ENCODE measurements at places on chromosomes 2 and 18. TPM values are rescaled to one million over a fixed set of nuclear protein-coding genes. Genes with fewer than 3 reads are reported as not detected.

The IGFBP2 gene
- 69.5 TPM for total RNA-seq

GRCh38 chr2:12251121-12251520, 465.6 kb upstream of the TRIB2 start:
- DNase-seq: no peak

The LRATD1 gene
- 113 TPM for total RNA-seq

The GPR39 gene
- 1.9 TPM for total RNA-seq

The PFN4 gene
- total RNA-seq: not detected

GRCh38 chr2:126719833-126720351, 63.9 kb downstream of the GYPC start:
- no peak for DNase-seq

GRCh38 chr2:200667413-200667812, 81.6 kb downstream of the AOX1 start:
- DNase-seq: no peak

DNA sequence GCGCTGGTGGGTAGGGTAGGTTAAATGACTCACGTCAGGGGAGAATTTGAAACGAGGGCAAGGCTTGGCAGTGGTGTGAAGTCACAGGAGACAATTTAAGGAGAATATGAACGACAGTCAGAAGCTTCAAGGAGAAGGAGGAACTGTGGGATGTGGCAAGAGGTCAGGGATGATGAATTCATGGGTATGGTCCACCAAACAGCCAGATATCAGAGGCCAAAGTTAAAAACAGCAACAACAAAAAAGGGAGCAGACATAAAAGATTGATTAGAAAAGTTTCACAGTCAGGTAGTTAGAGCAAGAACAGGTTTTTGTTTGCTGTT, 1.4 kb upstream of the ZNF396 start:
- DNase-seq: no peak

DNA sequence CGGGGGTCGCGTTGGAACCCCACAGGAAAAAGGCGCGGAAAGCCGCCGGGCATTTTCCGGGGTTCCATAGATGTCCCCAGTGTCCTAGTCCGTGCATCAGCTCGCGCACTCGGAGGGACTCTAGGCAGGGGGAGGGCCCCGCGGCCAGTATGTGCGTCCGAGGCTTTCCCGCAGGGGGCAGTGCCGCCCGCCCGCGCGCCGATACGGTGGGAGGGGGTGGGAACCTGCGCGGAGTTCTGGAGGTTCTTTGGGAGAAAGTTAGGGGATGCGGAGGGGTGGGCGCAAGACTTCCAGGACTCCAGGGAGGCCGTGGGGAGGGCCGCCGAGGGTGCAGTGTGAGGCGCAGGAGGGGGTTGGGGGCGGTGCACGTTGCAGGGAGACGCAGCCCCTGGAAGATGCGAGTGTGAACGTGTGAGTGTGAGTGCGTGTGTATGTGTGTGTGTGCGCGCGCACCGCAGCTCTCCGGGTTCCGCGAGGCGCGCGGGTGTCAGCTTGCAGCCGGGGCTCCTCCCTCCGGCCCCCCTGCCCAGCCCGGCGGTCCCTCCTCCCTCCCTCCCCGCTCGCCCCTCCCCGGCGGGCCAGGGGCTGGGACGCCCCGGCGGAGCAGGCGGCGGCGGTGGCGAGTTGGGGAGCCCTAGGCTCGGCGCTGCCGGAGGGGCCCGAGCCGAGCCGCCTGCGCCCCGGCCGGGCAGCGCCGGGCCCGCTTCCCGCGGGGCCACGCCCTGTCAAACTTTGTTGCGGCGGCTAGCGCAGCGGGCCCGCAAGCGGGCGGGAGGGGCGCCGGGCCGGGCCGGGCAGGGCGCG, at the start of gene TCF7L1:
TCF7L1 (plus strand) TSS at position 559 of the 804 bp plus-strand sequence. CDS start 293 bp downstream, outside the sequence.
- peak; percentile 97 for DNase-seq

- DNase-seq: no peak
Measured at GRCh38 chr2:9174771-9175437, 31.7 kb upstream of the ASAP2 start.

- DNase-seq: no peak
Measured at GRCh38 chr2:63000801-63001200, 49.8 kb upstream of the OTX1 start.

- no peak for DNase-seq
Measured at GRCh38 chr2:68185541-68186164, 28.0 kb downstream of the PNO1 start.

- no peak for DNase-seq
Measured at GRCh38 chr2:62227386-62228075, 31.6 kb downstream of the B3GNT2 start.

The C2orf49 gene
- 16.9 TPM for total RNA-seq

GRCh38 chr18:54032412-54032811, 192.1 kb downstream of the MBD2 start:
- no peak for DNase-seq

DNA sequence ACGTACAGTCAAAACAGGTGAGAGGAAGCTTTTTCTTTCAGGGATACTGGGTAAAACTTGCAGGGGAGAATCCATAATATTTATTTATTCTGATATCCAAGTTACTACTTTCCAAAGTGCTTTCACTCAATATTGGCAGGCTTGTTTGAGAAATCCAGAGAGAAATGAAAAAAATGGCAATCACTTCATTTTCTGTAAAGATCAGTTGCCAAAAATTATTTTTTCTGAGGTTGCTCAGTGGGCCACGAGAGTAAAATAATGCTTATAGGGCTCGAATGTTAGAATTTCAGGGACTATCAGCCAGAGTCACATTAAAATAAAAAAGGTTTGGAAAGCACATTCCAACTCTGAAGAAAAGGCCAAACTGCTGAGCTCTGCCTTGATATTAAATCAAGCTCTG, 324.6 kb upstream of the RND3 start:
- no peak for DNase-seq

GRCh38 chr18:23230686-23231085, 95.4 kb downstream of the CABLES1 start:
- peak; percentile 94 for DNase-seq

- no peak for DNase-seq
Measured at GRCh38 chr2:130347220-130347925, 4.7 kb downstream of the IMP4 start.

The PPP1R1C gene
- total RNA-seq: 6.3 TPM

DNA sequence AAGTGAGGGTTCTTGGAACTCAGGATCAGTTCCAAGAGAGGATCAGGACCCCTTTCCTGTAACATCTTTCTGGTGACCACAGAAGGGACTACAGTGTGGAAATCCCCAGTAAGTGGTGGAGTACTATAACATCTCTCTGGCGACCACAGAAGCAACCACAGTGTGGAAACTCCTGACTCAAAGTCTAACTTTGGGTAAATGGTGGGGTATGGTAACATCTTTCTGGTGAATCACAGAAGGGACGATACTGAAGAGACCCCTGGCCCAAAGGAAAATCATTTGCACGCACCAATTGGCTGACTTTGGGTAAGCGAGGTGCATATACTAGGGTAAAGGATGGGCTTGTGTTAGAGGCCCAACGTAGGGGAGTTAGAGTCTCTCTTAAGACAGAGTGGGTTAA, 56.3 kb upstream of the GULP1 start:
- no peak for DNase-seq

DNA sequence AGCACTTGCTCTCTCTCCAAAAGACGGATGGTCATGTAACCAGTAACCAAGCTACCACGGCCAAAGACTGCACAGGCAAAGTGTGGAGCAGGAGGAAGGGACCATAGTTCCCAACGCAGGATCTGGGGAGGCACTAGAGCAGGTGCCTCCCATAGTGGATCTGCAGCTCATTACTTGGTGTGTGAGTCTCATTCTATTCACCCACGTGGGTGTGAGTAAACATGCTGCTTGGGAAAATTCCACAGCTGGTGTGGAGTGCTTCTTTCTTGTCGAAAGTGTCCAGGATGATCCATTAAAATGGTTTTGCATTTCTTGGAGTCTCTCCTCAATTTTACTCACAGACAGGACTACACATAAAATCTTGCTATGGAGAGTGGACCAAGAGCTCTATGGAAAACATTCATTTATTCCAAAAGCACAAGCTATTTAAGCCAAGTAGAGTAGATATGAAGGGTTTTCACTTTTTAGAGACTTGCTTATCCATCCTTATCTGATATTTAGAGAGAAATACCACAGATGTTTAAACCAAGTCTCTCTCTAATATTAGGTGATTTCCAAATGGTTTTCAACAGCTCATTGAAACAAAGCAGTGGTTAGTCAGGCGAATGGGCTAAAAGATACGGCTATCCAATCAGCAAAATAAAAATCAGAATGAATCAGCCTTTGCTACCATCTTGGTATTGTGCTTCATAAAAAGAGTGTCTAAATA, 104.3 kb upstream of the CCDC195 start:
- no peak for DNase-seq

GRCh38 chr2:188734691-188735090, 239.5 kb upstream of the COL3A1 start:
- DNase-seq: no peak

DNA sequence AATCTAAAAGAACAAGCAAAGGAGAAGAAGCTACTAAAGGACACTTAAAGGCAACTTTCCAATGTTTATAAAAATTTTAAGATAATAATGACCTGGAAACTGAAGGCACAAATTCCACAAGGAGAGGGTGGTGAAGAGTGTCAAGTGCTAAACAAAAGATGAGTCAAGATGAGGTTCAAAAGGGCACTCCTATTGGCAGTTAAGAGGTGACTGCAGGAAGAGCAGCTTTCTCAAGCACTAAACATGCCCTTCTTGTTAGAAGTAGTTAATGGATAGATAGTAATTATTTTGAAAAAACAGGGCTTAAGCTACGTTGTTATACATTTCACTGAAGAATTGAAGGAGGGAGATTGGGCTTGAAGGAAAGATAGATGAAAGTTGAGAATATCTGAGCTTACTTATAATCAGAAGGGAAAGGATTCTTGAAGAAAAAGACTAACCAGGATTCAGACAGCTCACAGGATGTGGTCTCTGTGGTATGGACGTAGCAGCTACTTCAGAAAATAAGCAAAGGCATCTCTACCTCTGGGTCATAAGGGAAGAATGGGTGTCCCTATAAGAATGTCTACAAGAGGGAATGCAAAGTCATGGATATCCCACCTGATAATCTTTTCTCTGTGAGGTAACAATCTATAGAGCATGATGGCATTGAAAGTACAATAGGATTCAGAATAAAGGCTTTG, 454.7 kb upstream of the SLC39A10 start:
- no peak for DNase-seq

The AFG3L2 gene
- 62.0 TPM for total RNA-seq

The FEV gene
- not detected for total RNA-seq

GRCh38 chr2:207836521-207837133, 66.9 kb upstream of the FZD5 start:
- DNase-seq: no peak

The MRO gene
- not detected for total RNA-seq

DNA sequence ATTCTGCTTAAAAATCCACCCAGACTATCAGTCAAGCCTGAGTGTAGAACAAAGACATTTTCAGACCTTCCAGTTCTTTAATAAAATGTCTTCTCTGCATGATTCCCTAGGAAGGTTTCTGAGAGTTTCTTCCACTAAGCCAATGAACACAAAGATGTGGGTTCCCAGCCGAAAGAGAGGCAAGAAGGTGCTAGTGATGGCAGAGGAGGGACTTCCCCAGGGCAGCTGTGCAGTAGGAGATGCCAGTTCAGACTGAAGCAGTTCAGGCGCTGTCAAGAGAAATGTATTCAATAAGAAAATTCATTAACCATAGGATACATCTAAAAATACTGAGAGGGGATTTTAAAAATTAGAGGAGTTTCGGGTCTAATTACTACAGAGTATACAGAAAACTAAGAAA, 83.3 kb downstream of the RND3 start:
- DNase-seq: no peak

The CPS1 gene
- total RNA-seq: 2.6 TPM

The LONRF2 gene
- 0.88 TPM for total RNA-seq

DNA sequence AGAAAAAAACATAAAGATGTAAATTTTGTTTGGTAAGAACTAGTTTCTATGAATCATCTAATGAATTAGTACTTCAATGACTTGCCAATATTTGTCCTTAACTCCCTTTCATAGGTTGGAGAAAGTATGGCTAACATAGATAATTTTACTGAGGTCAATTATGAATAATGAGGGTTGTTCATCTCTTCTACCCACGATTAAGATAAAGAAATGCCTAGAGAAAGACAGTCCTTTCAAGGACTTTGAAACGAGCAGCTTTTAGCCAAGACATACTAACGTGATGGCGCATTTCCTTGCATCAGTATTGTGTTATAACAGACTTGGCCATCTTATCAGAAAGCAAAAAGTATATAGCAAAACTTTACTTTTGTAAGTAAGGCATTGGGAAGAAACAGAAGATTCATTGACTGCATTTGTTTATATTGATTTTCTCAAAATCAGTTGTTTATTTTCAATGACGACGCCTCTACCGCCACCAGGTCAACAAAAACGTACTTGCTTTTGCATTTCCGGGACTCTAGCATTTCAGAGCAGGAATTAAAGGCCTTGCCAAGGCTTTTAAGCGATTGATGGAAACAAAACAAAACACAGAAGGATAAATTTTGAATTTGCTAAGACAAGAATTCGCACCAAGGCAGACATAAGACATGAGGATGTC, 961 bp downstream of the RBM43 start:
- no peak for DNase-seq

DNA sequence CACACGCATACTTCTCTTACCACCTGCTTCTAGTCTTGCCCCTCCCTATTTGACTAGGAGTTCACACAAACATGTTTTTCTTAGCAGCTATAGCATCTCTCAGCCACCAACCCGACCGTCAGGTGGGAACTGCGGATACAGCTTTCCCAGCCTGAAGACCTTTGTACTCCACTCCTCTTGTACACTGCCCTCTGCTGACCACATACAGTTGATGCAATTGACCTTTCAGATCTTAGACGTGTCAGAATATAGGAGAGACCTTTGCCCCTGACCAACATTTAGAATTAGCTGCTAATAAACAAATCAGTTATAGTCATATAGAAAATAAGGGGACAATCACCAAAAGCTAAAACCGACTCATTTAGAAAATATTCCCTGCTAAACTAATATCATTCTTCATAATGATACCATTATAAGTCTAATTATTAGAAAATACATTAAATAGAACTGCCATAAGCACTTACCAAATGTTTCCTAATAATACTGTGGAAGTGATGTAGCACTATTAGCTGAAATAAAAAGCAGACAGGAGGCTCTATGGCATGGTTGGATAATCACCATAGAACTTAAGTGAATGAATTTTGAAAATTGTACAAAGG, 208.4 kb downstream of the RAD51AP2 start:
- DNase-seq: no peak

The NAT8 gene
- not detected for total RNA-seq

- DNase-seq: no peak
Measured at GRCh38 chr2:69827796-69828540, 1.5 kb upstream of the GMCL1 start.

The IL37 gene
- 155 TPM for total RNA-seq

GRCh38 chr2:419687-420317, 131.9 kb upstream of the ALKAL2 start:
- peak; percentile 20 for DNase-seq

- DNase-seq: no peak
Measured at GRCh38 chr2:205045706-205046105, 500.4 kb downstream of the PARD3B start.

DNA sequence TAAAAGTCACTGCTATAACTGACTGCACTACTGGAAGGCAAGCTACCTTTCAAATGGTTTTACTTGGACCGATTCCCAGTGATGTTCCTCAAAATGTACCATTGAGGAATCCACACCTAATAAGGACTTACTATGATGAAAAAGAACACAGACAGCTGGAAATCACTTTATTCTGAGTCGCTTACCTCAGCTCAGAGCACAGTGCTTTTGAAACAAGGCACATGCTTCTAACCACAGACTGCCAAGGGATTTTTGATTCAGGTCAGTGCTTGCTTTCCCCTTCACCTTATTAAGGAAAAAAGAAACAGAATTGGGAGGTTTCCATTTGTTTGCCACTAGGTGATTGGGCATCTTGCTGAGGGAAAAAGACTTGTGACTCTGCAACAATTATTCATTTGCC, 707.5 kb upstream of the FSHR start:
- DNase-seq: no peak

- DNase-seq: no peak
Measured at GRCh38 chr18:54209471-54210180, 14.8 kb downstream of the MBD2 start.
